ENCODE measurements at places on chromosomes 6 and 20.

DNA sequence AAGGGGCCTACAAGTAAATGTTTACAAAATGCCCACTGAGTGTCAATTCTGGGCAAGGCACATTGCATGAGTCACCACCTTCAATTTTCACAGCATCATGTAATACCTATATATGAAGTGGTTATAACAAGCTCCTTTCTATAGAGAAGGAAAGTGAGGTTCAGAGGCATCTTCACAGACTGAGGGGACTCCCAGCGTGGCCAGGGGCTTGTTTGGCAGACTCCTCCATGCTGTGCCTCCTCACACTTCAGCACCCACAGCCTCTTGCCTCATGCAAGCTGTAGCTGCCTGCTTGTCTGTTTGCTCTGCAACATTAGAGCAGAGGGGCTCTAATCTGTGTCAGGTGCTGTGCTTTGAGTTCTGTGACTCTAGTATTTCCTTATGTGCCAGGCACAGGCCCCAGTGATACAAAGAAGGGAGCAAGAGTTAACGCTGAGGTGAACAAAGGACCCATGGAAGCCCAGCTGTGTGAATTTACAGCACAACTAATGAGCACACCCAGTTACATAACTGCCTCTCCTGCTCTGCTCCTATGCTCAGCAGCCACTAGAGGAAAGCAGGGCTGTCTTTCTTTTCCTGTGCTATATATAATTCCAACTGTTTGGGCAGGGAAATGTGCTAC, 72.3 kb downstream of the ZHX3 start:
- DNase-seq: no peak

DNA sequence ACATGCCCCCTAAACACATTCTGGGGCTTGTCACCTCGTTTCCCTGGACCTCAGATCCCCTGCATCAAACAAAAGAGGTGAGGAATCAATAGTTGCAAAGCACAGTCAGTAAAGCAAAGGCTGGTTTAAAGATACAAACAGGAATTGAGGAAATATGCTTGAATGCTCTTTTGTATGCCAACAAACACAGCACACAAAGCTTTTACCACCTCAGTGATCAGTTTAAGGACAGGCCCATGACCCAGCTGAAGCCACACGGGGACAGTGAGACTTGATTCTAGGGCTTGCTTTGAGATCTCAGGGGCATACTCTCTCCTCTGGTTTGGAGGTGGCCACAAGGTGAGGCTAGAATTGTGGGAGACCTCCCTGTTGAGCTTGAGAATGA, 182.9 kb upstream of the CST7 start:
- DNase-seq: no peak

- no peak for DNase-seq
These were observed 196.8 kb upstream of the HSF2 start for GRCh38 chr6:122202576-122203137.

DNA sequence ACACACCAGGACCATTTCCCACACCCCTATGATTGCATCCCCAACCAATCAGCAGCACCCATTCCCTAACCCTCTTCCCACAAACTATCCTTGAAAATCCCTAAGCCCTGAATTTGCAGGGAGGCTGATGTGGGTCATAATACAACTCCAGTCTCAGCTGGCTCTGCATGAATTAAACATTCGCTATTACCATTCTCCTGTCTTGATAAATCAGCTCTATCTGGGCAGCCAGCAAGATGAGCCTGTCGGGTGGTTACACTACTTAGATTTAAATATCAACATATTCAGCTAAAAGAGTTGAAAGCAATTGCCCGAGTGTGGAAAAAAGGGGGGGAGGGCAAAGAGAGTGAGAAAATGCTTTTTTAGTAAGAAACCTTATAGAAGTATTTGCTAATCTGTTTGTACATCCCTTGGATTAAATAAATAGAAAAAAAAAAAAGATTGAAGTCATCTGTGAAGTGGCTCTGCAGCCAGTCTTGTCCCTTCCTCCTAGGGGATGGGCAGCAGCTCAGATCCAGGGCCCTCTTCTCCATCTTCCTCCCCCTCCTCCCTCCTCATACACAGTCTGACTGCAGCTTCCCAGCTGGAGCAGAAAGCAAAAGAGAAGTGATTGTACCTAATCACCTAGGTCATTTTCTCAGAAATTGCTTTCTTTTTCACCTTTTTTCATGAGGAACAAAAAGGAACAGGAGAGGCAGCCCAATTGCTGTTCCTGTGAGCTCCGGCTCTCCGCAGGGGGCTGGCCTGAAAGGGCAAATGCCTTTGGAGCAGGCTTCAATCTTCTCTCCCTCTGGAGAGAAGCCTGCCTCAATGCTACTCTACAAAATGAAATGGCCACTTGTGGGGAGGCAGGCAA, 356.6 kb upstream of the SULF2 start:
- DNase-seq: no peak

DNA sequence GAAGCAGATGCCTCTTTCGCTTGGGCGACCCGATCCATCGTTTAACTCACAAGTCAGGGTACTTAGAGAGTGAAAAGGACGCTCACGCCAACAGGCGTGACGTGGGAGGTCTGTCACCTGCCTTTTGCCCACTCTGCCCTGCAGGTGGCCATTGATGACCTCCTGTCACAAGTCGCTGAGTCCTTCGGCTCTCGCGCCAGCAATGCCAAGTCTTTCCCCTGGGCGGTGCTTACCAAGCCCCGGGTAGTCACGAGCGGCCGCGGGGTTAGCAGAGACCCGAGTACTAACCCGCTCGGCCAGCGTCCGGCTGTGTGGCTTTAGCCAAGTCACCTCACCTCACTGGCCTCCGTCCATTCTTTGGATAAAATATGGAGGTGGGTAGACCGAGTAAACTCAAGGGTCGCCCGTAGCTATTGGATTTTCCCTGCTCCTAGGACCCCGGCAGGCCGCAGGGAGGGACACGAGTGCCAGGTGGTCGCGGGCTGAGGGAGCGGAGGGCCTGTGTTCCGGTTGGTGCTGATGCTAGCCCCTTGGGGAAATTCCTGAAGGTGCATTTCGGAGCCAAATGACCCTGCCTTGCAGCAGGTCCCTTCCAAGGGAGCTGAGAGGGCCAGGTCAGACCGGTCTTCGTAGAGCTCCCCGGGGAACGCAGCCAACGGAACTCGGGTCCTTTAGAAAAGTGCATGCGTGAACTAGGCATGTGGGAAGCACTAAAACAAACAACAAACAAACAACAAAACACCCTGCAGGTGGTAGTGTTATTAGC, 668 bp downstream of the PKIB start:
- peak; percentile 29 for DNase-seq

GRCh38 chr6:3309391-3310050, 50.8 kb downstream of the PSMG4 start:
- no peak for DNase-seq

DNA sequence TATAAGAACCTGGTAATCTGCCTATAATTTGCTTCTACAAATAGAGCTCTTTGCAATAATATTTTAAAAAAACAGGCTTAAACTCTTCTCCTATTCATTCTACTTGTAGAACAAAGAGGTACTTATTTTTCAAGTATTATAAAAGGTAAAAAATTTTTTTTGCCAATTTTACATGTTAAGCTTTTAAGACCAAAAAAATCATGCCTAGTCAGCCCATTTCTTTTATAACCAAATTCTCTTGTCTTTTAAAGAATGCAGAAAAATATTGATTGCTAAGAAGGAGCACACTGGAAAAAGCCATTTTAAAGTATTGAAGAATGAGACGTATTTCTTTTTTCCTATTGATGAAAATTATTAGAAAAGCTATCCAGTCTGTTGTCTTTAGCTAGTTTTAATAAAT, 54.1 kb upstream of the BCLAF1 start:
- DNase-seq: no peak

GRCh38 chr6:80210618-80211017, 104.1 kb downstream of the BCKDHB start:
- no peak for DNase-seq

DNA sequence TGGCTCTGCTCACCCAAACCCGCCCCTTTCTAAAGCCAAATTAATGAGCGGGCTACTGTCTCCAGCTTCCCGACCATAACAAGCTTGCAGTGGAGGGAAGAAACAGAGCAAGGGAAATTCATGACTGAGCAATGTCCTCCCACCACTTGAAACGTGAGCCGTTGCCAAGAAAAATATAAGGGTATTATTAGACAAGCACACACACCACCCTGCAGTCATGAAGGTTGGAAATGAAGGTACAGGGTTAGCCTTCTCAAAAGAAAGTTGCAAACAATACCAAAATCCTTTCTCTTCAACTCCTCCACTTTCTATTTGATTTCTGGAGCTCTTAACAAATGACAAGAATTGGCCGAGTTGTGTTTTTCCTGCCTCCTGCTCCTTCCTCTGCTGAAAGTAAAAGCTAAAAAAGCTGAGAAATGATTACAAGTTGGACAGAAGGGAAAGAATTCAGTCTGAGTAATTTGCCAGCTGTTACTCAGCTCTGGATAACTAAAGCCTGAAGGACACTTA, 151.1 kb upstream of the B3GAT2 start:
- peak; percentile 14 for DNase-seq

GRCh38 chr6:14857501-14857900, 388.4 kb upstream of the JARID2 start:
- DNase-seq: no peak

DNA sequence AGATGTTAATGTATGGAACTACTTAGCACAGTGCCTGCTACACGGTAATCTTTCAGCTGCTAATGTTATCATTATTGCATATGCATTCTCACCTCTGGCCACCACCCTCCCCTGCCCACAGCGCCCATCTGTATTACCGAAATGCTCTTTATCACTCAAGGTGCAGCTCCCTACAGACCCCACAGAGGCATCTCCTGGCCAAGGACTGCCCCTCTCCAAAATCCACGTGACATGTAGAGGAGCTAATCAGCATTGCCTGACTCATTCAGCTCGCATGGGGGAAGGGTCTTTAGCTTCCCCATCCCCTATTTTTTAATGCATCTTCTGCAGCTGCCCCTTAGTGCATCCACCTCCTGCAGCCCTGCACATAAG, 41.8 kb downstream of the SLC22A23 start:
- DNase-seq: no peak

DNA sequence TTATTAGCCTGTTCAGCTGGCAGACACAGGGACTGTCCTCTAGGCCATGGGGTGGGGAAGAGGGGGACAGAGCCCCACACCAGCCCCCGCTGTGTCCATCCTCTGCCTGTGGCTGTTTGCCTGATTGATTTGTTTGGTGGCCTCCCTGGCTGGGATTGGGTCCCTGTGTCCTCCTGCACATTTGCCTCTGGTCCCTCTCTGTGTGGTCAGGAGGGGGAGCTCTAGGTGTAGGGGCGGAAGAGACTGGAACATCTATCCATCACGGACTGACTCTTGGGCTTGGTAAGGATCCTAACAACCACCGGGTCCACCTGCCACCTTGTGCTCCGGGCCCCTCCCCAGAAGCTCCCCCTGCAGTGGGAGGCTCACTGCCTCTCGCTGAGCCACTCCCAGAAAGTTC, 38.4 kb upstream of the CCDC167 start:
- DNase-seq: peak; percentile 44

GRCh38 chr6:3228046-3228671, 706 bp upstream of the TUBB2B start:
- DNase-seq: no peak

DNA sequence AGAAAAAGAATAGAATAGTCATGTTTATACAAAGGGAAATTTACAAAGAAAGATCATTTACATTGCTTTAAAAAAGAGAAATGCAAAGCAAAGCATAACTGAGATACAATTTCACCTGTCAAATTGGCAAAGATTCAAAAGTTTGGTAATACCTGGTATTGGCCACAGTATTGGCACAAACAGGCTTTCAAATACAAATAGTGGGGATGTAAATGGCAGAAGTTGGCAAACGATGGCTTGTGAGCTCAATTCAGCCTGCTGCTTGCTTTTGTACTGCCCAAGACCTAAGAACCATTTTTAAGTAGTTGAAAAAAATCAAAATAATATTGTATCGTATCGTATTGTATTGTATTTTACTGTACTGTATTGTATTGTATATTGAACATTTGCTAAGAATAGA, 194.5 kb upstream of the JAG1 start:
- no peak for DNase-seq

DNA sequence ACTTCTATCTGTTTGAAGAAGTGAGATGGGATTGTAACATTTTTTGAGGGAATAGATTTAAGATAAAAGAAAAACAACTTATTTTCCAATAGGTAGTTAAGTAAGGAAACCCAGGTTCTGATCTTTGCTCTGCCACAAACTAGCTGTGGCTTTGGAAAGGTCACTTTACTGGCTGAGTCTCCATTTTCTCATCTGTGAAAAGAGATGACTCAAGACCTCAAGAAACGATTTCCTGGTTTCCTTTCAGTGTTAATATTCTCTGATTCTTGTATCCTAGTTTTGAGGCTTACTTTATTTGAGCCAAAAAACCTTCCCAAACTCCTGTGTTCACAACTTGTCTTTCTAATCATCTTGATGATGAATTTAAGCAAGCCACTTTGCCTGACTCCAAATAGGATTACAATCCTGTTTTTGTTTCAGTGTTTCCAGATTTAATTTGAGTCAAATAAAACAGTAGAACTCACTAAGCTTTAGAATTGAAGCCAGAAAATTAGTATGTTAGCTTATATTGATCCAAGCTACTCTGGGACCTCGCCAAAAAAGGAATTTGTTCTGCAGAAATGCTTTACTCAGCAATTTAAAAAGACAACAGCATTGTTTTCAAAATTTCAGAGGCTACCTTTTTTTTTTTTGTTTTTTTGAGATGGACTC, 51.1 kb downstream of the ENPP1 start:
- peak; percentile 14 for DNase-seq

- DNase-seq: no peak
These were observed 19.4 kb downstream of the NQO2 start for GRCh38 chr6:3019065-3019464.

- no peak for DNase-seq
These were observed 711.8 kb upstream of the MAP3K7 start for GRCh38 chr6:91298543-91299145.

DNA sequence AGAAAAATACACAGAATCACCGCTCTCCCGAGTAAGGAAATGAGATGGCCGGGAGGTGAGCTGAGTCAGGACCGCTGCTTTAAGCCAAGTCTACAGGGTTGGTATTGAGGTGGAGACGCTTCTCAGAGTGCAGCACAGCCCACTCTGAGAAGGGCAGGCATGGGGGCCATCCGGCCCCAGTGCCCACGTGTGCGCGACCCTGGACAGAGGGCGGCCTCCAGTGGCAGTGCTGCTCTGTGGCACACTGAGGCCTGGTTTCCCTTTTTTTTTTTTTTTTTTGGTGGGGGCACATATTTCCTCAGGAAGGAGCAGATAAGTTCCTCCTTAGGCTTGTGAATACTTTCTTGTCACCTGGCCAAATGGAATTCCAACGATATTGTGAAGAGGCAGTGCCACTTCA, 88.8 kb downstream of the FOXC1 start:
- no peak for DNase-seq

GRCh38 chr20:11982289-11982954, 64.7 kb downstream of the BTBD3 start:
- DNase-seq: no peak

- DNase-seq: no peak
These were observed 114.0 kb upstream of the FOXA2 start for GRCh38 chr20:22698259-22698842.

- DNase-seq: no peak
These were observed 61.1 kb downstream of the PFDN4 start for GRCh38 chr20:54268941-54269340.

DNA sequence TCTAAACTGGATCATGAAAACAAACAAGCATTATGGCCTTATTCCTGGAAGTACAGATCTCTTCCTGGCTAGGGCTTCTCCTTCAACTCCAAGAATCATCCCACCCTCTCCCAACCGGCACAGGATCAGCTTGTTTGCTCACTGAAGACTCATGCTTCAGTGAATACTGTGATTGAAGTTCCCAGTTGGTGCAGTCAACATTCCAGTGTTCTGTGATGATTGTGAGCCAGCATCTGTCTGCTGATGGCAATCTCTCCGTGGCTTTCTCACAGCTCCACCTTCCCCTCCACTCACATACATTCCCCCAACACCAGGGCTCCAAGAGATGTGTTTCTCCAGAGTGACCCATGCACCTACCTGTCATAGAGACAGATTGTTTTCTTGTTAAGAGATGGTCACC, 421.3 kb upstream of the BTBD3 start:
- DNase-seq: no peak

All from AG08396 (cell line).